ENCODE measurements at places on chromosomes 16 and 17. TPM values are rescaled to one million over a fixed set of nuclear protein-coding genes. Genes with fewer than 3 reads are reported as not detected.

EPN3 gene
- 0.24 TPM for total RNA-seq

HP gene
- not detected for total RNA-seq

- DNase-seq: peak; percentile 2
Observed at GRCh38 chr17:38897671-38898290, 27.6 kb upstream of the LASP1NB start.

- no peak for DNase-seq
Observed at GRCh38 chr17:42126836-42127235, 4.2 kb downstream of the HSPB9 start.

GRCh38 chr16:89085755-89086154 lies 7.9 kb upstream of the ACSF3 start:
- no peak for DNase-seq

CDH11 gene
- total RNA-seq: 167 TPM

DNA sequence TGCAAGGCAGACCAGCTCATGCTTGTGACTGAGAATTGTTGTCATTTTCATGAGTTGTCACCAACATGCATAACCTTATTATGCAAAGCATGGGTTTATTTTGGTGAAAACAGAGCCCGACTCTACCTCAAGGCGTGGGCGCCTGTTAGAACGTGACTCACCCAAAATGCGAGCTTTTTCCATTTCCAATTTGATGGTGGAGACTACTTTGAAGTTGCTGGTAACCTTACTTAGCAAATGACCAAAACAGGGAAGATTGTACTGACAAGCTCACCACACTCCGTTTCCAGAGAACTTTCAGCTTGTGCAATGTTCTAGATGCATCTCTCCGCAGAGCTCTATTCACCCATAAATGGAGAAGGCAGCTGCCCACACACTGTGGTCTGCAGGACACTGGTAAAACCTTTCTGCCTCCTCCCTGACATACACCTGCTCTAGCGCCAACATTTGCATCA lies 284.5 kb downstream of the MAF start:
- no peak for DNase-seq

- no peak for DNase-seq
Observed at GRCh38 chr16:80836846-80837245, 32.4 kb upstream of the CDYL2 start.

DNA sequence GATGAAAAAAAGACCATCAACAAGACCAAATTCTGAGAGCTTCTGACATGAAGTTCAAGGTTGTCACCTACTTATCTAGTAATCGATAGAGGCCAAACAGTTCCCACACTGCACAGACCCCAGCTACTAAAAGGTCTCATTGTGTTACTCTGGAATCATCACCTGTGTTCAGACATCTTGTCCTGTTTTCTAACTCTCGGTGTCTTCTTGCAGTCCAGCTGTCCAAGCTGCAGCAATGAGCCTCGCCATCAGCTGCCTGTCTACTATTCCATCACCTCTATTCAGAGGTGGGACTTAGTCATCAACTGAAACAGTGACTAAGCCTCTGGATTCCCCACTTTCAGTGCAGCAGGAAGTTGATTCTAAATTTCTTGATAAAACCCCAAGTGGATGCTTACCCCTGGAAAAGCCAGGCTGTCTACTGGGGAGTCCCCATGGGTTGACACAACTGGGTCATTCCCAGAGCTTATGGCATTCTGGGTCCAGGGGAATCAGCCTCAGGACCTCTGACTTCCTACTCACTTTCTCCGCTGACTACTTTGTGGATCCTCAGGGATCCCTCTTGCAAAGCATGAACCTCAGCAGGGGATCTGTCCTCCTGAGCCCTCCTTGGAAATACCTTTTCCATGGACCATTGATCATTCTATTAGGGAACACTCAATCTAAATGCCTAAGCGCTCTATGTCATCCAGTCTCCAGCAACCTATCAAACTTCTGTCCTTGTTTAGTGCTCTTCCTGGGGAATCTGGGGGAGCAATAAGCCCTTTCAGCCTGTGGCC lies 46.5 kb downstream of the HNF1B start:
- DNase-seq: no peak

DNA sequence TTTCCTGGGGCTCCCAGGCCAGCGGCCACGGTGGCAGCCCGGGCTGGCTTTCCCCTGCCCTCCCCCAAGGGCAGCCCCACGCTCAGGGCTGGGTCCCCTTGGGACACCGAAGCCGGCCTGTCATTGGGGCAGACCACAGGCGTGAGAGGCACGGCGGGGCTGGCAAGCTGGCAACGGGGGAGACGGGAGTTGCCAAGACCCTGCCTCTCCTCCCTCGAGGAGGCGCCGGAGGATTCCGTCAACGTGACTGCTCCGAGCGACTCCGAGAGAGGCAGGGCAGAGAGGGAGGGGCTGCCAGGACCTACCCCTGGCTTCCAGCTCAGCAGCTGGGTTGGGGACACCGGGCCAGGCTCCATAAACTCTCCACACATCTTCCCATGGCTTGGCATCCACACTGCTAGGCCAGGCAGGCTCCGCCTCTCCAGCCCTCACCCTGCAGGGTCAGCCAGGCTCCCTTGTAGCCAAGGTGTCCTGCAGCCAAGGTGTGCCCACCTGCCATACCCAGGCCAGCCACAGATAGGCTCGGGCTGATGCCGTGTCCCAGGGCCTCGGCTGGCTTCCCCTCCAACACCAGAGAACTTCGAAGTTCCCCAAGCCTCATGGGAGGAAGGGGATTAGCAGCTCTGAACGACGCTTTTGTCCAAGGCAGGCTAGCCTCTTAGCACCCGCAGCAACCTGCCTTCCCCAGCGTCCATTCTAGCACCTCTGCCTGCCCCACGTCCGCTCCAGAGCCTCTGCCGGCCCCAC lies 25.5 kb downstream of the TIMM22 start:
- peak; percentile 57 for DNase-seq

- DNase-seq: no peak
Observed at GRCh38 chr17:80413771-80414507, 1.0 kb upstream of the ENDOV start.

GRCh38 chr17:51456942-51457341 lies 196.6 kb downstream of the UTP18 start:
- DNase-seq: no peak

DNA sequence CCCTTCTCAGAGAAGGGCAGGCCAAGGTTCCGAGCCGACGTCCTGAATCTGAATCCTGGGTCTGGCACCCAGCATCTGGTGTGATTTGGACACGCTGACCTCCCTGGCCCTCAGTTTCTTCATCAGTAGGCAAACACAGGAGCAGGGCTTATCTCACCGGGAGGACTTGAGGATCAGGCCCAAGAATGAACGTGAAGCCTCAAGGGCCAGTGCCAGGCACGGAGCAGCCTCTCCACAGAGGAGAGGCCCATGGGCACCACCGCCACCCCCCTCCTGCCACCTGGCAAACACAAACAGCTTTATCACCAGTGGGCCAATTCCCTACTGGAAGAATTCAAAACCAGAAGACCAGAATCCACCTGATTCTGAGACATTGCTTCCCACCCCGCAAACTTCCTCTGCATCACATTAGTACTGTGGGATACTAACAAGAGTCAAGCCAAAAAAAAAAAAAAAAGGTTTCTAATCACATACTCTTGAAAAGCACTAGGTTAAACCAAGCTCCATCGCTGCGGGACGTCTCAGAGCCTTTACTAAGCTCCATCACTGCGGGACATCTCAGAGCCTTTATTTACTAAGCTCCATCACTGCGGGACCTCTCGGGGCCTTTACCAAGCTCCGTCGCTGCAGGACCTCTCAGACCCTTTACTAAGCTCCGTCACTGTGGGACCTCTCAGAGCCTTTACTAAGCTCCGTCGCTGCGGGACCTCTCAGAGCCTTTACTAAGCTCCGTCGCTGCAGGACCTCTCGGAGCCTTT lies 68.0 kb upstream of the DOC2B start:
- DNase-seq: no peak

SPATA32 gene
- not detected for total RNA-seq

GRCh38 chr16:87472935-87473334 lies 19.9 kb downstream of the ZCCHC14 start:
- no peak for DNase-seq

DNA sequence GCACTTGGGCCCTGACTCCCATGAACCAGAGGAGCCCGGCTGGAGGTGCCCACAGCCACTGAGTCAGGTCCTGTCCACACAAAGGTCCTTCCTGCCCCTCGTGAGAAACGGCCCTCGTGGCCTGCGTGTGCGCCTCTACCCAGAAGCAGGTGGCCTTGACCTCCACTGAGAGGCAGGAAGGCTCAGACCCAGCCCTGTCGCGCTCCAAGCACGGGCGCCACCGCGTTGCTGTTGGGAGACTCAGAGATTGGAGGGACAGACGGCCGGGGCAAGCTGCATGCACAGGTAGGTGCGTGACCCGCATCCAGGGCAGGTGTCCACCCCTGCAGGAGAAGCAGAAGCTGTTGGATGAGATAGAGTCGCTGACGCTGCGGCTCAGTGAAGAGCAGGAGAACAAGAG lies 8.1 kb upstream of the CAPN15 start:
- DNase-seq: no peak

C16orf54 gene
- total RNA-seq: not detected
